ENCODE measurements at places on chromosomes 2 and 18. TPM values are rescaled to one million over a fixed set of nuclear protein-coding genes. Genes with fewer than 3 reads are reported as not detected.

DNA sequence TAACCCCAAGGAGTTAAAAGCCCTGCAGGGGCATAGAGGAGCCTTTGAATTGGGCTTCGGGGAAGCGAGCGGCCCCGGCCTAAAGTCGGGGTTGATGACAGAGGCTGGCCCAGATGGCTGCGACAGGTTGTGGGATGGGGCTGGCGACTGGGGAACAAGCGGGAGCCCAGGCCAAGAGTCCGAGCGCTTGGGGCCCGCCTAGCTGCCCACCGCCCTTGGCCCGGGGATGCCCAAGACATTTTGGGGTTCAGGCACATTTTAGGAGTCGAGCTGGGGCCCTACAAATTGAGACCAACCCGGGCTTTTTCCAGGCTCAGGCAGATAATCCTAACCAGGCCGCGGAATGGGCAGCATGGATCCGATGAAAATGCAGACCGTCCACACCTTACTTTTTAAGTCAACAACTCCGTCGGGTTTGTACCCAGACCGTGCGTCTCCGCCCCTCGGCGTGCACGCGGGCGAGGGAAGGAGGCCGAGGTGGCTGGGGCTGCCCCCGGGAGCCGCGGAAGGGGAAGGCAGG lies 507 bp downstream of the RTKN start:
- DNase-seq: no peak

- DNase-seq: no peak
These were observed 2.2 kb downstream of the SETBP1 start for GRCh38 chr18:44682871-44683221.

DNA sequence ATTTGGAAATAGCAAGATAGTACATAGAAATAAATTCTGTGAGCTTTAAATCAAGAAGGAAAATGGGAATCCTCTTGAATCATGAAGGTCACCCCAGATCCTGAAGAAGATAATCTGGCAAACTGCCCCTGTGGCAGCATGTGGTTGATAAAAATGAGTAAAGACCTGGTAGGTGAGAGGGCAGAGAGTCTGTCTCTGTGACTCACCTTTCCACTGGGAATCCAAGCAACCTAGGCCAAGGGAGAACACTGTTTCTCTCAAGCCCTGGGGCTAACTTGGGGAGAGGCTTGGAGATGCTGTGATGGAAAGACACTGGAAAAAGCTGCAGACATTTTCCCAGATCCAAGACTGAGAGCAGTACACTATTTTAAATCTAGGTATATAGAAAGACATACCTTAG lies 185.8 kb upstream of the CNTNAP5 start:
- DNase-seq: no peak

DNA sequence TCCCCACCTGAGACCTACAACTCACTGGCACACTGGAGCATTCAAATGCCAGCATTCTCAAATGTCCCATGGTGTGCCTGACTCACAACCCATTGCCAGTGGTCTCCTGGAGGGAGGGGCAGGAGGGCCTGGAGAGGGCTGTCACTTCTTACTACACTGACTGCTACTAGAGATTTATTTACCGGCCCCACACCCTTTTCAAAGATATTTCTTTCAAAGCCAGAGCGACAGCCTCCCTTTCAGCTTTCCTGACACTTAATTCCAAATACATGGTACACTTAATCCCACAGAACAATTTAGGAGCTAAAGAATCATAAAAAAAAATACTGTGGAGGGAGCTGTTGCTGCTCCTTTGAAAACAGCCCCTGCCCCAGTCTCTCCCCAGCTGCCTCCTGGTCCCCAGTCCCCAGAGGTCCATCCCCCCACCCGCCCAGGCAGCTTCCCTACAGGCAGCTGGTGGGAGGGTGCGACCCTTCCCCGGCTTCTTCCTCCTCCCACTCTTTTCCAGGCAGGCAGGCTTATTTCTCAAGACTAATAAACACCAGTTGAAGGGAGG lies 129.1 kb upstream of the SMAD2 start:
- DNase-seq: no peak

DNA sequence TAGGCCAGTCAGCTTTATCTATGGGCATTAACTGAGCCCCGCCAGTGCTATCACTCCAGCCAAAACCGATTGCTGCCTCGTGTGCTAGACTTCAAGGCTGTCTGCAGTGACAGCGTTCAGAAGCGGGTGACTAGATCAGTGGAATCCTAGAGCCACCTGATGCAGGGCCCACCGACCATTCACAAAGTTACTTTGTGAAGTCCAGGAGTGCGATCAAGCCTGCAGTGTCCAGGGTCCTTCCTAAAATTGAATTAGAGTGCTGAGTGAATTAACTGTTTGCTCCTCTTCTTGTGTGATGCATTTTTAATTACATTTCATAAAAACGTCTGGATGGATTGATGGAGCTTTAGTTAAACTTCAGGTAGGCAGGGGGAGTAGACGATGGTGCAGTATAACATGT lies 13.9 kb downstream of the PCARE start:
- DNase-seq: no peak

GRCh38 chr2:159168707-159169106 lies 117.8 kb downstream of the WDSUB1 start:
- no peak for DNase-seq

GRCh38 chr2:102434655-102435381 lies 11.9 kb downstream of the IL18RAP start:
- no peak for DNase-seq

- no peak for DNase-seq
These were observed 258.9 kb upstream of the GULP1 start for GRCh38 chr2:188032786-188033185.

GRCh38 chr2:113277474-113278072 lies 1.1 kb downstream of the PAX8 start:
- no peak for DNase-seq

DNA sequence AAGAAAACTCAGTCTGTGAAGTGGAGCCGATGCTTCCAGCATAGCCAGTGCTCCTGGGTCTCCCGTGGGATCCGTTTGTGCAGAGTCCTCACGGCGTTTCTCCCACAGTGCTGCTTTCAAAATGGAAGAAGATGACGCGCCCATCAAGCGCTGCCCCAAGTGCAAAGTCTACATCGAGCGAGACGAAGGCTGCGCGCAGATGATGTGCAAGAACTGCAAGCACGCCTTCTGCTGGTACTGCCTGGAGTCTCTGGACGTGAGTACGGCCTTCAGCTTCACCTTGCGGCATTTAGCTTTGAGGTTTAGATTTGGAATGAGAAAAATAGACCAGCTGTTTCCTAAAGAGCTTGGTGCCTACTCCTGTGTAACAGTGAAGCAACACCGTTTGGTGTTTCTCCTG lies 107.0 kb downstream of the RNF144A start:
- no peak for DNase-seq

DNA sequence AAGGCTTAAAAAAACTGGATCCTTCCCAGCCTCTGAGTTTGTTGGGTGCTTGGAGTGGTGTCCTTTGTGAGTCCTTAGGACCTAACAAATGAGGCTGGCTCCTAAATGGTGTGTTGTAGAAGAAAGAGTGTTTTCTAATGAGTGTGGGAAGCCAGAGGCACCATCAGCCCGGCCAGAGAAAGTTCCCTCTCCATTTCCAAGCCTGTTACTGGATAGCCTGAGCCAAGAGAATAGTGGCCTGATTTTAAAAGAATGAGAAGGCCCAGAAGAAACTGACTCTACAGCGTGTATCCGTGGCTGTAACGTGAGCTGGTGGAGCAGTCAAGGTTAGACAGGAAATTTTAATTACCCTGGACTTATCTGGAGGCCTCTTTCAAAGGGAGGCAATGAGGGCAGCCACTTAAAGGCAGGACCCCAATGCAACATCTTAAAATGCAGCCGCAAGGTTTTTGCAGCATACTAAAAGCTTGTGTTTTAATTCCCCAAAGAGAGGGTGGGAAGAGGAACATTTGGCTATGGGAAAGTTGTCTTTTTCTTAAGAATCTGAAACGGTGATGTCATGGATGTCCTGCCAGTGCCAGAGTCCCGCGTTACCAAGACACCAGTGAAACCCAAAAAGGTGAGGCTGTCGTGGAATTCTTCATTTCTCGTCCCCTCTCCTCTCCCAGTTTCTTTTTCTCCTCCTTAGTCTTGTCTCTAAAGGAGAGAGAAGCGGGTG lies 4.6 kb downstream of the EFHD1 start:
- no peak for DNase-seq

The MALT1 gene
- 47.7 TPM for total RNA-seq

The CYP26B1 gene
- not detected for total RNA-seq

The EMILIN1 gene
- total RNA-seq: 8.7 TPM

The LIPT1 gene
- total RNA-seq: 6.7 TPM

The CGREF1 gene
- 1.4 TPM for total RNA-seq

The PRSS56 gene
- total RNA-seq: not detected

All from natural killer cell treated with Interleukin-12 subunit alpha and Interleukin-12 subunit beta and Interleukin-15 and Interleukin-18, amount 100 ng/mL, for 72 hours (primary cell).